ENCODE measurements at places on chromosomes 6 and 20.

- no peak for DNase-seq
Measured at GRCh38 chr20:22338140-22338708, 246.1 kb downstream of the FOXA2 start.

- no peak for DNase-seq
Measured at GRCh38 chr6:162572240-162572639, 155.3 kb downstream of the PRKN start.

- DNase-seq = no peak
Measured at GRCh38 chr6:36954262-36954931, at the start of gene PI16. Gene PI16 (plus strand): TSS chr6:36954738. CDS start chr6:36954761, 23 bp downstream.

GRCh38 chr6:81909162-81909561 lies 156.7 kb upstream of the TENT5A start:
- no peak for DNase-seq

DNA sequence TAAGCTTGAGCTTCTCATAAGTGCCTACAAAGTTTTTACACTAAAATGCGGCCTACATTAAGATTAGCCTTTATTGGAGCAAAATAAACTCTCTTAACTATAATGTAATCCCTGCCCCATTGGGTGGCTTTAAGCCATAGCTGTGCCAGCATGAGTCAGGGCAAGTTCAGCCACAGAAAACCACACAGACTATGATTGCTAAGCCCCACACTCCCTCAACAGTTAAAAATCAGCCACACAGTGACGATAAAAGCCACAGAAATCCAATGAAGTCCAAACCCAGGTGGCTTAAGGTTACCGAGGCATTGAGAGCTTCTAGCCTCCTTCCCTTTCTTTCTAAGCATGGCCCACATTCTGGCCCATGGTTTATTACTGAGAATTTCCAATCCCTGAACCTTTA lies 61.6 kb downstream of the GRM1 start:
- no peak for DNase-seq

- DNase-seq = no peak
Measured at GRCh38 chr6:54142889-54143519, 31.8 kb downstream of the MLIP start.

DNA sequence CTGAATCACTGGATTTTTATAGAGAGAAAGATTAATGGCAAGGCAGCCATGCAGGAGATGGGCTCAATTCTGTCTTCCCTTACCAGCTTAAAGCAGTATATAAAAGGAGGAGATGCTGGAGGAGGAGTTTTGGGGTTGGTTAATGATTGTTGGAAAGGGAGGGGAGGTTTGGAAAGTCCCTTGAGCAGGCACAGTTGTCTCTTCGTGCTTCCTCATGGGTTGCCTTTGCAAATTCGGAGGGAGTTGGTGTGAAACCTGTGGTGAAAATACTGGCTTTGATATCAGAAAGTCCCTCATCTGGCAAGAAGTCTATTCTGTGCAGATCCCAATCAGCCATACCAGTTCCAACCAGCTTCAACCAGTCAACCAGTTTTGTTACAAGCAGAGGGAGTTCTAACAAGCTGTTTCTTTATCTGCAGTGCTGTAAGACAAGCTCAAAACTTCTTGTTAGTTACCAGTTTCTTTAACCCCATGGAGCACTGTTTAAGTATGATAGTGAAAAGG lies 107.0 kb downstream of the HIVEP1 start:
- DNase-seq = no peak

DNA sequence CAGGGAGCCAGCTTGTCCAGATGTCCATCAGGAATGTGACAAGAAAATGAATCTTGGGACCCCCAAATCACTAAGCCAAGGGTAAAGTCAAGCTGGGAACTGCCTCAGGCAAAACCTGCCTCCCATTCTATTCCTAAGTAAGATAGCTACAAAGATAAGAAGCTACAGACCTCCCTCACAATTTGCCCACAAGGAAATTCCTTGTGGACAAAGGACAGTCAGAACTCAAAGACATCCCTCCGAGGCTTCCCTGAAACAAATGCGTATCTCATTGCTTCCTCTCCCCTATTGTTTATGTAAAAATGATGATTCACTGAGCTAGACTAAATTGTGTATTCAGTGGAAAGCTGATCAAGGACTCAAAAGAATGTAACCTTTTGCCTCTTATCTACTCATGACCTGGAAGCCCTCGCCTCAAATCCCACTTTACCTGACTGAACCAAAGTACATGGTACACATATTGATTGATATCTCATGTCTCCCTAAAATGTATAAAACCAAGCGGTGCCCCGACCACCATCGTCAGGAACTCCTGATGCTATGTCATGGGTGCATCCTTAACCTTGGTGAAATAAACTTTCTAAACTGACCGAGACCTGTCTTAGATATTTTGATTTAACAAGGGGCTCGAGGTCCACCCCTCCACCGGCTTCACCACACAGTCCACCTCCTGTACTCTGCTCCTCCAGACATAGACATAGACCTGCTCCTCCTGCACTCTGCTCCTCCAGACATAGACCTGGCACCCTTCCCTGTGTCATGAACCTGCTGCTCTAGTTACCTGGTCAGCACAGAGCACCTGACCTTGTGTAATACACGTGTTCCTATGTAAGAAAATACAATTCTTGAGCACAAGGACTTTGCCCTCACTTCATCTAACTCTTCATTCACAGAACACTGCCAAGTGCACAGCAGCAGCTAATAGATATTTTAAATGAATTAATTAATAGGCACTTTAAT lies 81.4 kb downstream of the WDR27 start:
- DNase-seq = no peak

GRCh38 chr20:25020901-25021301 lies 28.4 kb upstream of the APMAP start:
- no peak for DNase-seq

- no peak for DNase-seq
Measured at GRCh38 chr6:157690441-157691210, 132.4 kb upstream of the SNX9 start.

DNA sequence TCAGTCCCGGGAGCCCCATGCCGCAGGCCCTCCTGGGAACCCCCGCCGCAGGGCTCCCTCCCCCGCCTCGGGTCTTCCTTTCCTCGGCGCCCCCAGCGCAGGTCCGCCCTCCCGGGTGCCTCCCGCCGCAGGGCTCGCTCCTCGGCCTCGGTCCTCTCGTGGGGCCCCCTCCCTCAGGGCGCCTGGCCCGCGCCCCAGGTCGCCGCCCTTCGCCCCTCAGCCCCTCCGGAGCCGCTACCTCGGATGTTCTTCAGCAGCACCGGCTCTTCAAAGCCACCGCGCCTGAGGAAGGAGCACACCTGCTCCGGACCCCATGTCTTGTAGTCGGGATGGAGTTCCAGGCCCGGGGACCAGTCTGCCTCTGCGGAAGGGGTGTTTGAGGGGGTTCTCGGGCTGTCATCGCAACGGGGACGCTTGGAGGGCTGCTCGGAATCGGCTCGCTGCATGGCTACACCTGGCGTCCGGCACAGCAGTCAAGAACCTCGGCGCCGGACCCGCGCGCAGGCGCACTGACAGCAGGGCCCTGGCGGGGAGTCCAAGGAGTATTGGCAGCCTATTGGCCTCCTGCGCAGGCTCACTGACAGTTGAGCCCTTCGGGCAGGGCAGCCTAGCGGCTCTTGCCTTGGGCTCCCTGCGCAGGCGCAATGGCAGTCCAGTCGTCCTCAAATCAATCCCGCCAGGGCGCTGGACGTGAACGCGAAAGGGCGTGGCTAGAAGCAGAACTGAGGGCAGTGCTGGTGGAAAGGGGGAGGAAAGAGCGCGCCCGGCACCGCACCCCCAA lies at the start of gene SAMHD1:
SAMHD1 (minus strand) TSS at position 511 of the 781 bp plus-strand sequence; CDS start at position 446, 65 bp downstream.
- peak; percentile 98 for DNase-seq

DNA sequence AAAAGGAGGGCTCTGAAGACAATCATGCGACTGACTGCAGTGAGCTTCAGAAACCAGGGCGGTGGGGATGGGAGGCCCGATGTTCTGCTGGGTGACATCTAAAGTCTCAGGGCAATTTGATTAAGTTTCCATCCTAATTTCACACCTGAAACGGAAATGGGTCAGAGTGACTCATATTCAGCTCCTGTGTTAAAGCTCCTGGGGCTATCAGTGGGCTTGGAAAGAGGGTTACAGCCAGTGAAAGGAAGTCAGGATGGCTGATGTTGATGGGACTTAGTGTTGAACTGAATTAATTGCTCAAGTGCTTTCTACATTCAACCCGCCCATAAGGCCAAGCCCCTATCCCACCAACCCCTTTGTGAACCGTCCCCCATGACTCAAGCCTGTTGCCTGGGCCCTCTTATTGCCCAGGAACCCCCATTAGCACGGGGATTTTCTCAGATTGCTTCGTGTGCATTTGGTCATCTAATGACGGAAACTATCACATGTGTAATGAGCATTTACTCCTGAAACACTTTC lies 47.1 kb upstream of the TBC1D7 start:
- no peak for DNase-seq
